ENCODE measurements at places on chromosomes 13 and 19. TPM values are rescaled to one million over a fixed set of nuclear protein-coding genes. Genes with fewer than 3 reads are reported as not detected.
A peak's percentile ranks its signal among the peaks of the same experiment; 100 is the strongest.

DNA sequence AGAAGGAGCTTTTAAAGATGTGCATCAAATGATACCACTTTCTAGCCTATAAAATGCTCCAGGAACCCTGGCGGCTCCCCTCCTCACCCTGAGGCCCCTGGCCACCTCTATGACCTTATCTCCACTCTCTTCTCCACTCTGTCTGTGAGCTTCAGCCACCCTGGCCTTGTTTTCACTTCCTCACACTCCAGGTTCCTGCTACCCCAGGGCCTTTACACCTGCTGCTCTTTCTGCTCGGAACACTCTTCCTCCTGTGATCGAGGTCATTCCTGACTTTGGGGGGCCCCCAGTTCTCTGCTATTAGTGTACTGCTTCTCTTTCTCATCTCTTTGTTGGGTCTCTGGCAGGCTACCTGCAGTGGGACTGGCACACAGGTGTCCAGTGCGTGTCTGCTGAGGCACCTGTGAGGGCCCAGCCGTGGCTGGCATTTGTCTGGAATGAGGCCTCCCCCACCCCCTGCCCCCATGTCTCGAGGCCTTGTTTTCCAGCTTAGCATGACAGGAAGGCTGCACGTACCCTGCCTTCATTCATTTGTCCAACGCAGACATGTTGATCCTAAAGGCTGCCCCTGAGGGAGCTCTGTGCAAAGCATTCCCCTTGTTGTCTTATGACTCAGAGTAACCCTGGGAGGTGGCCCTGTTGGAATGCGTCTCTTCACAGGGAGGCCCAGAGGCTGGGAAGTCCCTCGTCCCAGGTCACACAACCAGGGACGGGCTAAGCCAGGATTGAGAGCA lies 2.3 kb downstream of the DDA1 start:
- H3K4me1 ChIP-seq = peaks cover 2% of the 10 kb centered on the region
- H3K27ac ChIP-seq = no peak overlapping the region
- DNase-seq = no peak
- H3K4me3 ChIP-seq = no peak overlapping the region
- no peaks in the 10 kb centered on the region for H3K36me3 ChIP-seq

RGL3 gene
- 2.2 TPM for total RNA-seq

POGLUT2 gene
- 8.1 TPM for total RNA-seq

SYNE4 gene
- total RNA-seq = 2.6 TPM

DNA sequence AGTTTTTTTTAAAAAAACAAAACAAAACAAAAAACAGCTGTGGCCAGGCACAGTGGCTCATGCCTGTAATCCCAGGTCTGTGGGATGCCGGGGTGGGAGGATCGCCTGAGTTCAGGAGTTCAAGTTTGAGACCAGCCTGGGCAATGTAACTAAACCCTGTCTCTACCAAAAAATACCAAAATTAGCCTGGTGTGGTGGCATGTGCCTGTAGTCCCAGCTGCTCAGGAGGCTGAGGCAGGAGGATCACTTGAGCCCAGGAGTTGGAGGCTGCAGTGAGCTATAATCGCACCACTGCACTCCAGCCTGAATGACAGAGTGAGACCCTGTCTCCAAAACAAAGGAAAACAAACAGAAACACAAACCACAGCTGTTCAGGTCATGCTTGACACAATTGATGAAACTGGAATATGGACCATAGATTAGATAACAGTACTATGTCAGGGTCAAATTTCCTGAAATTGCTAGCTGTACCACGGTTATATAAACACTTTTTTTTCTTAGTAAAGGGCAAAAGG lies 6.9 kb upstream of the ANGPTL4 start:
- no peak overlapping the region for H3K4me3 ChIP-seq
- no peak overlapping the region for H3K27ac ChIP-seq
- no peaks in the 10 kb centered on the region for H3K36me3 ChIP-seq
- H3K4me1 ChIP-seq = peaks cover 7% of the 10 kb centered on the region
- no peaks in the 10 kb centered on the region for H3K27me3 ChIP-seq

- no peaks in the 10 kb centered on the region for H3K4me1 ChIP-seq
- DNase-seq = no peak
- H3K27ac ChIP-seq = no peak overlapping the region
- no peaks in the 10 kb centered on the region for H3K27me3 ChIP-seq
These were observed 31.8 kb upstream of the PSG9 start for GRCh38 chr19:43300876-43301765.

DNA sequence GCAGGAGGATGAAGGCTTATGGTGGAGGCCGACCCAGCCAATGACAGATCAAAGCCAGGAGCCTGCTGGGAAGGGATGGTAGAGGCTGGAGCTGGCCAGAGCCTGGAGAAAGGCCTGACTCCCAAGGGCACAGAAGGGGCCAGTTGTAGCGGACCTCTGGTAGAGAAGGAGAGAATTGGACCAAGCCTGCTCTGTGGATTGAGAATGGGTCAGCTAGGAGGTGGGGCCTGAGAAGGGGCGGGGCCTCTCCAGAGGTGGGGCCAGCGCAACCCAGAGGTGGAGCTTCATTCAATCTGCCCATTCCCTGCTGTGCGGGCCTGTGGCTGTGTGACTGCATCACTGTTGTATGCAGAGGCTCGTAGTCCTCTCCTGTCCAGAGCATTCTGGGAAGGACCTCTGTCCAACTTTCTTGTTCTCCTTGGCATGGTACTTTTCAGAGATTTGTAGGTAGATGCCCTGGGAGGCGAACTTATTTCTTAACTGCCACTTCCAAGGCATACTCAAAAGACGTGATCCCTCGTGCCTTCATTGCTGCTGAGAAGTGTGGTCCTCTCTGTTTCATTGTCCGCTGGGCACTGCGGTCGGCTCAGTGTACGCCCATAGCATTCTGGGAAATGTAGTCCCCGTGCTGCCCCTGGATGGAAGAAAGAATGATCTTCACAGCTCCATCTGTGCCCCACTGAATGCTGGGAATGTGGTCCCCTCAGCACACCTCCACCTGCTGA lies 6.7 kb downstream of the GRIN2D start:
- peaks cover 3% of the 10 kb centered on the region for H3K4me1 ChIP-seq
- H3K27me3 ChIP-seq = peaks cover 2% of the 10 kb centered on the region
- no peak overlapping the region for H3K27ac ChIP-seq
- DNase-seq = no peak

ARRDC5 gene
- total RNA-seq = not detected

TMEM238 gene
- 0.93 TPM for total RNA-seq

ZNF550 gene
- total RNA-seq = 14.5 TPM

DNA sequence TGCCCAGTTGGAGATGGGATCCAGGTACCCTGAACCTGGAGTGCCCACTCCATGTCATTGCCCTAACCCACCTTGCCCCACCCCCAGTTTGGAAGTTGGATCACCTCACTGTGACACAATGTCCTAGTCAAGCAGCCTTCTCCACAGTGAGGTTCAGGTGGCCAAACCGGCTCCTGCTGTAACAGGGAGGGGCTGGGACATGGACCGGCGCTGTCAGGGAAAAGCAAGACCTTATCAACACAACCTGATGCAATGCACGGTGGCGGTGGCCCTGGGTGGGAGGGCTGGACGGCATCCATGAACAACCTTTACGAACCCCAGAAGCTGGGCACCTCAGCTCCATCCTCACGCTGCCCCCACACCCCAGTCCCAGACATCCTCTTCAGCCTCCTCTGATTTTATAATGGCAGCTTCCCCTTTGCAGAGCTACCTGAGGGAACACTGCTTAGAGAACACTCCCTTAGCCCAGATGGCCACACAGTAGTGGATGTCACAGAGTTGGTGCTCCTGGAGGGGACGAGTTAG lies 1.6 kb upstream of the KRTDAP start:
- no peaks in the 10 kb centered on the region for H3K27me3 ChIP-seq
- H3K36me3 ChIP-seq = no peaks in the 10 kb centered on the region

- H3K36me3 ChIP-seq = no peaks in the 10 kb centered on the region
- H3K4me3 ChIP-seq = no peak overlapping the region
- no peak overlapping the region for H3K27ac ChIP-seq
- H3K27me3 ChIP-seq = no peaks in the 10 kb centered on the region
- H3K4me1 ChIP-seq = no peaks in the 10 kb centered on the region
These were observed 345.7 kb downstream of the MTUS2 start for GRCh38 chr13:29165840-29166239.

DNA sequence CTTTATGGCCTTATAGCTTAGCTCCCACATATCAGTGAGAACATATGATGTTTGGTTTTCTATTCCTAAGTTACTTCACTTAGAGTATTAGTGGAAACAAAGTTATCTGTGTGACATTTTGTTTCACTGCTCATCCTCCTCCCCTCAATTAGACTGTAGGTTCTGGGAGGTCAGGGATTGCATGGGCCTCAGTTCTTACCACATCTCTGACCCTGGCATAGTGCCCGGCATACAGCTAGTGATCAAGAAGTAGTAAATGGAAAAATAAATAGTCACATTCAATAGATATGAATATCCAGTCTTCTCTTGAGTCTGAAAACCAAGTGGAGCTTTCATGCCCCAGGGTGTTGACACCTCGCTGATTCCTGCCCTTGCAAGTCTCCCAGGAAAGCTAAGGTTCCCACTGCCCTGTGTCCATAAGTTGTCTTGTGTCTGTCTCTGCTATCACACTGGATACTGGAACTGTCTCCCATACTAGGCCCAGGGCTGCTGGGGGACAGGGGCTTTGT lies 249.5 kb upstream of the TSHZ3 start:
- H3K27me3 ChIP-seq = no peaks in the 10 kb centered on the region
- no peak for DNase-seq
- H3K4me3 ChIP-seq = no peak overlapping the region
- H3K27ac ChIP-seq = no peak overlapping the region
- no peaks in the 10 kb centered on the region for H3K4me1 ChIP-seq

DNA sequence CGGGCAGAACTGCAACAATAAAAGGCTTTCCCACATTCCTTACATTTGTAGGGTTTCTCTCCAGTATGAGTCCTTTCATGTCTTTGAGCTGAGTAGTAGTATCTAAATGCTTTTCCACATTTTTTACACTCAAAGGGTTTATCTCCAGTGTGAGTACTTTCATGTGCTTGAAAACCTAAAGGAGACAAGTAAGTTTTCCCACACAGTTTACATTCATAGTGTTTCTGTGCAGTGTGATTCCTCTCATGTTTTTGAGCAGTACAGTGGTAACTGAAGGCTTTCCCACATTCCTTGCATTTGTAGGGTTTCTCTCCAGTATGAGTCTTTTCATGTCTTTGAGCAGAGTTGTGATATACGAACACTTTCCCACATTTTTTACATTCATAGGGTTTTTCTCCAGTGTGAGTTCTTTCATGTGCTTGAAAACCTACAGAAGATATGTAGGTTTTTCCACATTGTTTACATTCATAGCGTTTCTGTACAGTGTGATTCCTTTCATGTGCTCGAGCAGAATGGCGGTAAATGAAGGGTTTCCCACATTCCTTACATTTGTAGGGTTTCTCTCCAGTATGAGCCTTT lies 47.0 kb downstream of the ZNF44 start:
- H3K27me3 ChIP-seq = no peaks in the 10 kb centered on the region
- H3K4me1 ChIP-seq = no peaks in the 10 kb centered on the region
- no peak overlapping the region for H3K4me3 ChIP-seq
- no peaks in the 10 kb centered on the region for H3K36me3 ChIP-seq

EPS8L1 gene
- total RNA-seq = 0.88 TPM

DNA sequence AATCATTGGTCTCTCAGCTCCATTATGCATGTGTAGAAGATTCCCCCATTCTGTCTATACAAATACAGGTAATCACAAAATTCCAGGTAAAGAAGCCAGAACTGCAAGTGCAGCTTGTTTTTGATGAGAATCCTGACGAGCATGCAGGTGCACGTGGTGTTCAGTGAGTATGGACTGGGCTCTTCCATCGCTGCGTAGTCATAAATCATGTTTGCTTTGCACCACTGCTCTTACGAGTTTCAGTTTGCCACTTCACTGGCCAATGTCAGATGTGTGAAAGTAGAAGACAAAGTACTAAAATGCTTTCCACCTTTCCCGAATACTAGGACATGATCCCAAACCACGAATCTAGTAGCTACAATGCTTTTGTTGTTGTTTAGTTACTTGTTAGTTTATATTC lies 390.7 kb downstream of the LIG4 start:
- no peak overlapping the region for H3K4me3 ChIP-seq
- H3K27ac ChIP-seq = no peak overlapping the region
- DNase-seq = no peak
- H3K27me3 ChIP-seq = no peaks in the 10 kb centered on the region

DNA sequence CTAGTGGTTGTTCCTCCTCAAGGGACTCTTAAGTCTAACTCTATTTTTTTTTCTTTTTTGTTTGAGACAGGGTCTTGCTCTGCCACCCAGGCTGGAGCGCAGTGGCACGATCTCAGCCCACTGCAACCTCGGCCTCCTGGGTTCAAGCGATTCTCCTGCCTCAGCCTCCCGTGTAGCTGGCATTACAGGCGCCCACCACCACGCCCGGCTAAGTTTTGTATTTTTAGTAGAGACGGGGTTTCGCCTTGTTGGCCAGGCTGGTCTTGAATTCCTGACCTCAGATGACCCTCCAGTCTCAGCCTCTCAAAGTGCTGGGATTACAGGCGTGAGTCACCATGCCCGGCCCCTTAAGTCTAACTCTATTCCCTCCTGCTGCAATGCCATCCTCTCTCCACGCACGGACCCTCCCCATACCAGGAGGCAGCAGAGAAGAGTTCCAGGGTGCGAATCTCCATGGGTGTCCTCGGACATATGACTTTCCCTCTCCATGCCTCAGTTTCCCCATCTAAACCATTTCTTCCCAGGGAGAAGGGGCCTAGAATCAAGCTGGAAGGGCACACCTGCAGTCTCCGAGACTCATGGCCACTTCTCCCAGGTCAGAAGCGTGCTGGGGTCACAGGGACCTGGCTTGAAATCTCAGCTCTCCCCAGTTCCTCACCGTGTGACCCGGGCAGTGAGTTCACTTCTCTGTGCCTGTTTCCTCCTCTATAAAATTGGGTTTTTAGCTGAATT lies 6.0 kb upstream of the BCL3 start:
- H3K36me3 ChIP-seq = no peaks in the 10 kb centered on the region
- peaks cover 22% of the 10 kb centered on the region for H3K4me1 ChIP-seq
- H3K27me3 ChIP-seq = no peaks in the 10 kb centered on the region

DNA sequence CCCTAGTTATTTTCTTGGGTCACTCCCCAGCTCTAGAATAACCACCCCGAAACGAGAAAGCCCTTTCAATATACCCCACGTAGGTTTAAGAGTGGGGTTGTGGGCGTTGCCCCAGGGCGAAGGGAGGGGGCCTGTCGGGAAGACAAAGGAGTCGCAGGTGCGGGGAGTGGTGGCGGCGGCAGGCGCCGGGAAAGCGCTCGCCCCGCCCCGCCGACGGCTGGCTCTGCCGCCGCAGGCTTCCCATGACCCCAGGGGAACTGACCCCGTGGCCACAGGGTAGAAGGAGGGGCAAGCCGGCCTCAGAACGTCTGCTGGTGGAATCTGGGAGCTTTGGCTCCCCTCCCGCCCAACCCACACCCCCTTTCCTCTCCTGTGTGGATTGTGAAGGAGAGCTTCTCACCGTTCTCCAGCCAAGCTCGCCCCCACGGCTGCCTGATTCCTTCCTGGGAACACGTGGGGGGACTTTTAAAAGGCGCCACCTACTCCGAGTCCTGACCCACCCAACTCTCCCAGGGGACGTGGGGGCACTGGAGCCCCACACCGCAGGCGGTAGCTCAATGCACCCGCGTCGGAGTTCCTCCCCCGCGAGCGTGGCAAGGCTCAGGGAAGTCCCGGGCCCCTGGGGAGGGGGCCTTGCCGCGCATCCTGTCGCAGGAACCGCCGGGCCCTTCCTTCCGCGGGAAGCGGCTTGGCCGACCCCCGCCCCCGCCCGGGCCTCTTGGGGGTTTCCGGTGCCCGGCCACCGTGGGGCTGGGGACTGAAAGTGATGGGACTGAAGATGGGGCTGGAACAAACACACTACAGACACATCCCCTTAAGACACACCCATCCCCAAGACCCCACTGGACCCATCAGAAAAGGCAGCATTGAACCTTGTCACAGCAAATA lies 5.5 kb downstream of the IER2 start:
- H3K27ac ChIP-seq = peak overlapping the region; percentile 88
- H3K4me3 ChIP-seq = peak overlapping the region; percentile 86
- DNase-seq = peak; percentile 86
- H3K27me3 ChIP-seq = no peaks in the 10 kb centered on the region
- H3K4me1 ChIP-seq = peaks cover 3% of the 10 kb centered on the region
- H3K36me3 ChIP-seq = no peaks in the 10 kb centered on the region

ZNF540 gene
- total RNA-seq = 9.5 TPM

Measured in ovary (tissue), 10 donors.